CD4-positive, alpha-beta T cell (primary cell): ENCODE measurements at places on chromosomes 7 and 10.

DNA sequence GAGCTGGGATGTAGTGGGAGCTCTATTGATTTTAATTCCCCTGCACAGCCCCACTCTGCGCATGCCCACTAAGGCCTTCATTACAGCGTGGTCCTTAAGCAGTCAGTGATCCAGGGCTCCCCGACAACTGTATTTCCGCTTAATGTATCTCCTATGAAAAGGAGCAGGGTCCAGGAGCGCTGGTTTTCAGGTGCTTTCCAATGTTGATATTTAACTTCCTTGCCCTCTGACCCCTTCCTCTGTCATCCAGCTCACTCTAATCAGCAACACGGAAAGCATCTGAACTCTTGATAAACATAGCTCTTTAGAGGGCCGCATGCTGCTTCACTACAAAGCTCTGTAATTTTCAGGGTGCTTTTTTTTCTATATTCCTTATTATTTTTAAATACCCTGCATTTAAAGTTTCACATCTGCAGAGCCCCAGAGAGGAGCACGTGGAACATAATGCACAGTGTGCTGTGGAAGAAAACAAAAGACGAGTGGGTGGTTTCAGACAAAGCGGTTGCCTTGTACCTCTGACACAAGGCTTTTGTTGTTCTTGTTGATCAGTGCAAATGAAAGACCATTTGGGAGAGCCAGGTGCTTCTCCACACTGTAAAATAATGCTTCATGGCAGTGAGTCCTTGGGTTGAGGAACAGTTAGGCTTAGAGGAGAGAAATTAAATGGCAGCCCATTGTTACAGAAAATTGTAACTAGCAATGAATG lies 465.9 kb upstream of the CELF2 start:
- DNase-seq = no peak

GRCh38 chr10:105062951-105063350 lies 421.9 kb downstream of the SORCS3 start:
- DNase-seq = no peak

GRCh38 chr7:122269241-122269640 lies 35.3 kb downstream of the FEZF1 start:
- DNase-seq = no peak

DNA sequence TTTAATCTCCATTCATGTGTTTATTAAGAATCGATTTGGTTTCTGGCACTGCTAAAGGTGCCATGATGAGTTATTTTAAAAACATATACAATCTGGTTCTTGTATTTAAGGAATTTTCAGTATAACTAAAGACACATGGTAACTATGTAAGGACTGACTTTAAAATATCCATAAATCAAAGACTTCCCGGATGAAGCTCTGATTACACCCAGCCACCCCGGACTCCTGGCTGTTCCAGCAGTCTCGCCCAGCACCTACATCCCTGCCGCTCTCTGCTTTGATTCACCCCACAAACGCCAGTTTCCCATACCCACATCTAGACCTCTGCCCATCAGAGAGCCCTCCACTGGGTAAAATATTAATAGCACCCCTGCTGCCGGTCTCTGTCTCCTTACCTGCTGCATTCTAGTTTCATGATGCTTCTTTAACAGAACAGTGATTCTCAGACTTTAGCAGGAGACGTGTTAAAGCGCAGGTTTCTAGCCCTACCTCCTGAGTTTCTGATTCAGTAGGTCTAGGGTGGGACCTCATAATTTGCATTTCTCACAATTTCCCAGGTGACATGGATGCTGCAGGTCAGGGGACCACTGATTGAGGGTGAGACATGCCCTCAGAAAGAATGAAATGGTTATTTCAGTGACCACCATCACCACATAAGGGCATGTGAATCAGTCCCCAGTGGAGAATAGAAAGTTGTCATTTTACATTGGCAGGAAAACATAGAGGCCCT lies 185.7 kb downstream of the KIAA1217 start:
- DNase-seq = no peak

- DNase-seq = no peak
These were observed 673.8 kb downstream of the INHBA start for GRCh38 chr7:41029072-41029499.

DNA sequence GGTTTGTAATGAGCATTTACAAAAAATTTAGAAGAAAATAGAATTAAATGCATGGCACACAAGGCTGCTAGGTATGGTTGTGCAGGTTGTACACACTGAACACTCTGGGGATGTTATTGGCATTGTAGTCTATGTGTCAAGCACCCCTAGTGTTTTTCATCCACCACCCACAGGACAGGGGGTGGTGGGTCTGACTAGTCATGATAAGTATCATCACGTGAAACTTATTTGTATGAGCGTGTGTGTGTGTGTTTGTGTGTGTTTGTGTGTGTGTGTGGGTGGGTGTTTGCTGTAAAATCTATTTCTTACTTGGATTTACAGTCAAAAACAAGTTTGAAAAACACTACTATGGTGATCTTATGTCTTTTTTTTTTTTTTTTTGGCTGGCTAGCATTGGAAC lies 66.5 kb downstream of the MAP3K8 start:
- DNase-seq = no peak
